MG63 (cell line): ENCODE measurements at places on chromosomes 3 and 15. TPM values are rescaled to one million over a fixed set of nuclear protein-coding genes. Genes with fewer than 3 reads are reported as not detected.

GRCh38 chr15:82870727-82871320 is 61.4 kb downstream of the WHAMM start:
- no peak for DNase-seq

Gene CCRL2
- not detected in 2 replicates for total RNA-seq

GRCh38 chr15:37103475-37104423 is 3.4 kb upstream of the MEIS2 start:
- no peak for DNase-seq

GRCh38 chr3:42090973-42091731 is at the start of gene TRAK1:
Gene TRAK1 (plus strand): TSS chr3:42091357. CDS start chr3:42091470, 113 bp downstream.
- DNase-seq, result no peak

Gene ZNF35
- total RNA-seq, result 5.3 and 6.8 TPM in 2 replicates
